Stimulated activated CD4-positive, alpha-beta T cell treated with anti-CD3 and anti-CD28 coated beads, Interleukin-1b, Interleukin-23, amount 100 ng/mL, for 1 hour (primary cell): ENCODE measurements at places on chromosomes 12 and 14.

- no peak for DNase-seq
These were observed 405.6 kb downstream of the GLT1D1 start for GRCh38 chr12:129258781-129259318.

DNA sequence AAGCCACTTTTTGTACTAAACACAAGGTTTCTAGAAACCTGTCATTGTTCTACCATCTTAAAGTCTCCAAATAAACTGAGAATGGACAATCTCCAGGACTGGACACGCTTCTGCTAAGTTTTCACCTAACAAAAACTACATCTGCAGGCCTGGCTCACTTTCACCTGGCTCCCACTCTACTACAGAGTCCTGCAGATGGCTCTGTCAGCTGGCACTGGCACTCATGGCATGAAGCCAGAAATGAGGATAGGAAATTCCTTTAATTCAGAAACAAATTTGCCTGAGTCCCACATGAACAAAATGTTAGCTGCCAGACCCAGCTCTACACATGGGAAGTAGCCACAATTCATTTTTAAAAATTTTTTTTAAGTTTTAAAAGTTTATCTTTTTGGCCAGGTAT, 42.1 kb downstream of the STXBP6 start:
- no peak for DNase-seq

- no peak for DNase-seq
These were observed 51.1 kb downstream of the BEGAIN start for GRCh38 chr14:100536121-100536510.

DNA sequence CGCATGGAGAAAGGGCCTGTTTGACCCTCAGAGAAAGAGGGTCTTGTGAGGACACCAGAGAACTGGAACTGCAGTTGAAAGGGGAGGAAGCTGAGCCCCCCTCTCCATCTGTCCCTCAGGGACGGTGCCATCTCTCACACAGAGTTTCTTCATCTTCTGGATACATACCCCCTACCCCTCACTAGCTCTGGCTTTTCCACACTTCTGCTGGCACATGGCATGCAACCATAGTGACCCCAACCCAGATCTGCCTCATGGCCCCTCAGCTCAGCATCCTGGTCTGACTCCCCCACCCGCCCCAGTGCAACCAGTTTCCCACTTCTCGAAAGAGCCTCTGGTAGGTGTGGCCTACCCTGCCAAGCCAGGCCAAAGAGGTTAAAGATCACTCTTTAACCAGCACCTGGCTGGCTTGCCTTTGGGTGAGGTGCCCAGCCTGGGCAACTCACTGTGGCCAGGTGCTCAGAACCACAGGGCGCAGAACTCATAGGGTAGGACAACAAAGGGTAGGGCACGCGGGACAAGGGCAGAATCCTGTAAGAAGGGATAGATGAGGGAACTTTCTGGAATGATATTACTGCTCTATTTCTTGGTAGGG, 25.8 kb downstream of the GALNT16 start:
- no peak for DNase-seq
